ENCODE measurements at places on chromosomes 4 and X.

- no peak for DNase-seq
These were observed 577.5 kb downstream of the IQCM start for GRCh38 chr4:149238097-149238496.

DNA sequence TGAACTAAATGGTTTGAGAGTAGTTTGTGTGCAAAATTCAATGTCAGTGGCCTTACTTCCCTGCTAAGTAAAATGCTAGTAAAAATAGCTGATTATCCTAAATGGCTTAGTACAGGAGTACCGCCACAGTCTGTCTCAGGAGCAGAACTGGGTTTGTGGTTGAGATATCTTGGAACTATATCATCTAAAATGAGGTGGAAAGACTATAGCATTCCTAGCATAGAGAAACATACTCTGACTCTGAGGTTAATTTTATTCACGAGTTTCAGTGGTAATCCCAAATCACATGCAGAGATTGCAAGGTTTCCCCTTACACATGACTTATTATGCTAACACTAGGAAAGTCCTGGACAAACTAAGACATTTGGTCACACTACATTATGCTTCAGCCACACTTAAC is 70.4 kb downstream of the OR13H1 start:
- DNase-seq, result no peak

DNA sequence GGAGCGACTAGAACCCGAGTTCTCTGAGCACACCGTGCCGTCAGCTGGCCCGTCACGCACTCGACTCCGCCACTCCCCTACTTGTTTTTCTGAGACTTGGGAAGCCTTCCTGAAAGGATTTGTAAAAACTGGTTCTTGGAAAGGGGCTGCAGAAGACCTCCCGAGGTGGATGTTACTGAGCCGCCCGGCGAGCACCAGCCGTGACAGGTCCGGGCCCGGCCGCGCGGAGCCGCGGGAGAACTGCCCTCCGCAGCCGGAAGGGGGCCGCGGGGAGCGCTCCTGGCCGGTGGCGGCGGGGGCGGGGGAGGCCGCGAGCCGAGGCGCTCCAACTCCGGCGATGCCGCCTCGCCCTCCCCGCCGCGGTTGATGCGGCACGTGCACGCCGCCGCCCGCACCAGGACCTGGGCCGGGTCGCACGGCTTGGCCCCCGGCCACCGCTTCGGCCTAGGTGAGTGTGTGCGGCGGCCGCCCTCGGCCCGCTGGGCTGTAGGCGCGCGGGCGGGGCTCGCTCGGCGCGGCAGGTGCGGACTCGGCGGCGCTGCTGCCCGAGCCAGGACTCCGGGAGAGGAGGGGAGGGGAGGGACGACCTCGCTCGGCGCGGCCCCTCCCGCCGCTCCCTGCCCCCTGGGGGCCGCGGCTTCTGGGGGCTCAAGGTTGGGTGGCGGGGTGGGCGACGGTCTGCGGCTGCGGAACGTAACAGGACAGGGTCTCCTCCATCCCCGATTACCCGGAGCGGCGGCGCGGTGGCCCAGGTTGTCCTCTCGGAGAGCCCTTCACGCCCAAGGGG is 1.7 kb downstream of the SPRY1 start:
- DNase-seq, result peak; percentile 72

- no peak for DNase-seq
These were observed 2497.3 kb downstream of the ARAP2 start for GRCh38 chr4:33746979-33747378.

DNA sequence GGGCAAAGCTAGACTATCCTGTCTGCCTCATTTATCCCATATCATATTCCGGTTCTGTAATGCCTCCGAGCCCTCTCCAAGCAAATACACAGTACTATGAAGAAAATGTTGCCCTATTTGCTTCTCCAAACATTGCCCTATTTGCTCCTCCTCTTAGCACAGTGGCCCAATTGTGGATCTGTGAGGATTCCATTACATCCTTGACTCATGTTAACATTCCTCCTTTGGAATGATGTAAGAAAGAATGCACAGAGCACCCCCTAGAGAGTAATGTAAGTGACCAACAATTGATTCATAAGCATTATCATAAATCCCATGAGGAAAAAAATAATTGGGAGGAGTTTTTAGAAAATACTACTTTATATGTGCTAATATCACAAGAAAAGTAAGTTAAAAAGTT is 11.3 kb upstream of the BTC start:
- DNase-seq, result no peak

DNA sequence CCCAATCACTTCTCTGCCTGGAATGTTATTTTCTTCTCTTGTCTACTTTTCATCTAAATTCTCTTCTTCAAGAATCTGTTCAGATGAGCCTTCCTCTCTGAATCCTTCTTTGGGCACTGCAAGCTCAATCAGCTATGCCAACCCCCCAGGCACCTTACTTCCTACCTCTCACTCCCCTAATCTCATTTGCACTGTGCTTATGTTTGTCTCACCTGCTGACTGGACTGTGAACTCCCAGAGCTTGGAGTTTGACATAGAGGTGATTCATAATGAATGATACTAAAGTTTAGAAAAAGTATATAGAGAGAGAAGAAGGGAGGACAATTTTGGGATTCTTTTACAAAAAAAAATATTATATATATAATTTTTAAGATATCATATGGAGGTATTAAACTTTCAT is 36.3 kb downstream of the ANXA10 start:
- no peak for DNase-seq

DNA sequence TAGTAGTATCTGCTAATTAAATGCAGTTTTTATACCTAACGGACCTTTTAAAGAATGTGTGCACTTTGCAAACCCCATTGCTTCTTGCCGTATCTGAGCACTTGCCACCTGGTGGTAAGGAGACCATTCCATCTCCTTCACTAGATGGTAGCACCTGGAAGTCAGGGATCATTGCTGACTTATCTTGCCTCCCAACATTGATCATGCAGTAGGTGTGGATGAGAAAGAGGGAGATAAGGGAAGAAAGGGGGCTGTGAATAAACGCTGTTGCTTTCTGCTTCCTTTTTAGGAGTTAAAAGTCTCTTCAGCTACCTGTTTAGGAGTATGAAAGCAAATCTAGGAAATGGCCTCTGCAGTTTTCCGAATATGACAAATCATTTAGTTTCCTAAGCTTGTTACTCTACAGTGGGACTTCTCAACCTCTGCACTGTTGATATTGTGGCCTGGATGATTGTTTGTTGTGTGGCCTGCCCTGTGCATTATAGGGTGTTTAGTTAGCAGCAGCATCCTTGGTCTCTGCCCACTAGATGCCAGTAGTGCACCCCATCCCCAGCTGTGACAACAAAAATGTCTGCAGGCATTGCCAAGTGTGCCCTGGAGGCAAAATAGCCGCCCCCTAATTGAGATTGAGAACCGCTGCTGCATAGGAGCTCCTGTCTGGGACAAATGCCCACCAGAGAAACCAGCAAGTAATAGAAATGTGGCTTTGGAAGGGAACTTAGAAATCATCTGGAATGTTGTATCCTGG is 38.8 kb downstream of the GAB1 start:
- DNase-seq, result no peak

DNA sequence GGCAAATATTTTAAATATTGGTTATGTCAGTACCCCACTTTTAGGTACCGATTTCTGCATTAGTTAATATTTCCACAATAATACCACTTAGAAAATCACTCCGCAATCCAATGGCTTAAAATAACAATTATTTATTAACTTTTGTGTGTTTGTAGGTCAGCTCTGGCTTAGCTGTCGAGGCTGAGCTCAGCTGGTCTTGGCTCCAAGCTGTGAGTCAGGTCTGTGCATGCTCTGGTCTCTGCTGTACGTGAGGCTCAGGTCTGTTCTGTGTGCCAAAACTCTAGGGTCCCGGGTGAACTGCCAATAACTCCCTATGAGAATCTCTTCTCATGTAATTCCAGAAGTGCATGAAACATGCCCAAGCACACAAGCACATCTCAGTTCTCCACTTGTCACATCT is 245.8 kb upstream of the GK2 start:
- no peak for DNase-seq

DNA sequence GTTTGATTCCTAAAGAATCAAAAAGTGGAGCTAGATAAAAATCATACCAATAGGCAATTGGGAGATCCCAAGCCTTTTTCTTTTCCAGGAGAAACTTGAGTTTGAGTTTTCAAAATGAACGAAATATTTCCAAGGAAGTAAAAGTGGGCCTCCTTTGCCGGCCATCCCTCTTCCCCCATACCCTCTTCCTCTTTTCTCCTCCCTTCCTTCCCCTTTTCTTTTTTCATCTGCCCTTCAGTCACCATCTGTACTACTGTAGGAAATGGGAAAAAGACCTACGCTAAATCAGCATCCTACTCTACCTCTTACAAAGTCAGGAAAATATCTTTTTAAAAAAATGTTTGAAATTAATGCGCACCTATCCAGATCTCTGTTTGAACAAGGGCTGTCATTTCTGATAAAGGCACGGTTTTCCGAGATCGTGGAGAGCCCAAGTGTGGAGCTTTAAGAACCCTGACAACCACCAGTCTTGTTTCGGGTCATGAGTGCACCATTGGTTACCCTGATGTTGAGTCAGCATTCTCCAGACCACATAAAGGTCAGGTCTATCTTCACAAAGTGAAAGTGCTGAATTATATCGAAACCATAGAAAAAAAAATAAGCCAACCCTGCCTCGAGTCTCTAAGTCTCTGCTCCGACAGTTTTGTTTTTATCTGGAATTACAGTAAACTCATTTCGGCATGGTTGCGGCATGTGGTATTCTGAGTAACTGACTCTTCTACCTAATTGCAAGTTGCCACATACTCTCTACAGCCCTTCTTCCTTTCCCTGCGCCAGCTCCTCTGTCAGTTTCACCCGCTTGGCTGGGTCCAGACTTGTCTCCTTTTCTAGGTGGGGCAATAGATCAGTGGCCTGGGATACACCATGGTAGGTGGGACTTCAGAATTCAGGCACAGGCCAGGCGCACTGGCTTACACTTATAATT is 140.2 kb upstream of the KLF3 start:
- peak; percentile 50 for DNase-seq

GRCh38 chrX:49157194-49157593 is 5.4 kb upstream of the MAGIX start:
- no peak for DNase-seq

DNA sequence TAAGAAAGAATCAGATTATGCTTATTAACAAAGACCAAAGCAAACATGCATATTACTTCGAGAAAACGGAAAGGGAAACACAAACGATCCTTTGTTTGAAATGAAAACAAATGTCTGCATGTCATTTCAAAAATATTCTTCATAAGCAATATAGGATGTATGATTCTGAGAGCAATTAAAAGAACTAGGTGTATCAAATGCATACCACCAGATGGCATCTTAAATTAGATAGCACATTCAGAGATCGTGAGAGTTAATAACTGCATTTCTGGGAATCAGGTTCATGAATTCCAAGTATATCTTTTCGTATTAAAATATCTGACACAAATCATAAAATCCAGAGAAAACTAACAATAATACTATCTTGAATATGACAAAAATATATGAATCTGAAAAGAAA is 159.5 kb downstream of the PPP3CA start:
- no peak for DNase-seq

- DNase-seq, result no peak
These were observed 192.7 kb downstream of the RBMX2 start for GRCh38 chrX:130594453-130594916.

DNA sequence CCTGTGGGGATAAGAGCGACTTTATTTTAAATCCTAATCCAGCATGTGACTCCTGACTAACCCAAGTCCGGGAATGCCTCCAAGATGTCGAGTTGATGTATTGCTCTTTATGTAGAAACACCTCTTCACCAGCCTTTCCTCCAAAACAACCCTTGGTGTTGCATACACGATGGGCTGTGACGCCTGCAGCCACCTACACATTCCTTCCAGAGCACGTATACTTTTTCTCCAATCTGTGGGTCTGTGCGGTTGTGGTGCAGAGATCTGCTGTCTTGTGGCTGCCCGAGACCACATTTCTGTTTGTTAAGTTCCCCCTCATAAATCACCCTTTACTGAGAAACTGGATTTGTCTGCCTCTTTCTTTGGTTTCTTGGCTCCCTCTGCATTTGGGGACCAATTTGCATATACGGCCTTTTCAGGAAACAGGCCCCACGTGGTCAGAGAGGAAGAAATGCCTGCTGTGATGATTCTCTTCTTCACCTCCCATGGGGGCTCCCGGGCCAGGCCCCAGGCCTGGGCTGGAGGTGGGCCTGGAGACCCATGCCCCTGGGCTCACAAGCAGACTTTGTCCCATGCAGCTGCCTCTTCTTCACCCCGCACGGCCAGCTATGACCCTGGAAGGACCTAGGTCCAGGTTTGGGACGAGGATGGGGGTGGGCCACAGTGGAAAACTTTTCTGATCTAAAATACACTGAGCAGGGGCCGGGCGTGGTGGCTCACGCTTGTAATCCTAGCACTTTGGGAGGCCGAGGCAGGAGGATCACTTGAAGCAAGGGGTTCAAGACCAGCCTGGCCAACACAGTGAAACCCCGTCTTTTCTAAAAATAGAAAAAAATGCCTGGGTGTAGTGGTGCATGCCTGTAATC is 21.4 kb upstream of the AFAP1 start:
- peak; percentile 70 for DNase-seq

GRCh38 chrX:40012868-40013265 is 84.9 kb downstream of the BCOR start:
- peak; percentile 20 for DNase-seq

- no peak for DNase-seq
These were observed 178.3 kb downstream of the FAM13A start for GRCh38 chr4:88878642-88879041.

DNA sequence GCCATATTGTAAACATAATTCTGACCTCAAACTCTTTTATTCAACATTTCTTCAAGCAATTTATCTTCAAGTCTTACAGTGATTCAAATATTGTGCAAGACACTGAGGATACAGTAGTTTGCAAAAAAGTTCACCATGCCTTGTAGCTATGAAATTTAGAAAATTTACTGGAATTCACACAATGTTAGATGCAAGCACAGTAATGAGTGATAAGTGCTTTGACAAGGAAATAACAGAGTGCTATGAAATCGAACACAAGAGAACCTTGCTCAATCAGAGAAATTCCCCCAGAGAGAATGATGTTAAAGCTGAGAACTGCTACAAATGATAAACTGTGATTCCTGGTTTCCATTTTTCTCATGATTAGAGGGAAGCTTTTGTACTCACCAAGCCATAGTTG is 952.9 kb downstream of the FAT4 start:
- no peak for DNase-seq

DNA sequence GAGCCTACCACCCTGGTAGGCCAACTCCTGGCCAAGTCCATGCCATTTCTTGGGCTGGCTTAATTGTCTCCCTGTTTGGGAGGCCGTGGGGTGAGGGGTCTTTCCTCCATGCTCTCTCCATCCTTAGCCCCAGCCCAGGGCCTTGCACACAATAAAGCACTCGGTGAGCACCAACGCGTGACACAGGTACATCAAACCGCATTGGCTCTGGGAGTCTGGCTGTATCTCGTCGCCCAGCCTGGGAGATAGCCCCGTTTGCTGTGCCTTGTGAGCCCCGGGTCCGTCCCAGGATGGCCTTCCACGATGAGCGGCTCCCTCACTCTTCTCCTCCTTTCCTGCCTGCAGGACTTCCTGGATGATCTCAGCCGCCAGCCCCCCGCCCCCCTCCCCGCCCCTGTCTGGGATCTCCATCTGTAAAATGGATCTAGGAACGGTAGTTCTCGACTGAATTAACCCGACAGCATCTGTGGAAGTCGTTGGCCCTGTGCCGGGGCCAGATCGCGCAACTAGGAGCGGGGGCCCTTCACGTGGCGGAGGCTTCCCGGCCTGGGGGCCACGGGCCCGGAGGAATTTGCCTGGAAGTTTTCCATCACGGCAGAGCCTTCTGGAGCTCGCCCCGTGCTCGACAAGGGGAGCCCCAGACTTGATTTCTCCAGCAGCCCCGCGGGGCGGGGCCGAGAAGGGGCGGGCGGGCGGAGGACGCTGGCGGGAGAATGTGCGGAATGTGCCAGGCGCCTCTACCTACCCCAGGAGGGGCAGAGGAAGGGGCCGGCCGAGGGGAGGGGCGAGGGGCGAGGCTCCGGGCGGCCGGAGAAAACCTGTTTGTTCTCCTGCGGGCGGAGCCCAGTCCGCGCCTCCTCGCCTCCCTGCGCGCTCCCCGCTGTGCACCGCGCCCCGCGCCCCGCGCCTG is at the start of gene ZNF185:
Gene ZNF185, plus strand, starts transcription at position 846 of the 910 bp plus-strand sequence. CDS start 16,423 bp downstream, outside the sequence.
- peak; percentile 36 for DNase-seq
